Fibroblast of lung (primary cell): ENCODE measurements at places on chromosomes 7 and 10. TPM values are rescaled to one million over a fixed set of nuclear protein-coding genes. Genes with fewer than 3 reads are reported as not detected.

Gene HYAL4
- polyA plus RNA-seq, result not detected in 2 replicates

DNA sequence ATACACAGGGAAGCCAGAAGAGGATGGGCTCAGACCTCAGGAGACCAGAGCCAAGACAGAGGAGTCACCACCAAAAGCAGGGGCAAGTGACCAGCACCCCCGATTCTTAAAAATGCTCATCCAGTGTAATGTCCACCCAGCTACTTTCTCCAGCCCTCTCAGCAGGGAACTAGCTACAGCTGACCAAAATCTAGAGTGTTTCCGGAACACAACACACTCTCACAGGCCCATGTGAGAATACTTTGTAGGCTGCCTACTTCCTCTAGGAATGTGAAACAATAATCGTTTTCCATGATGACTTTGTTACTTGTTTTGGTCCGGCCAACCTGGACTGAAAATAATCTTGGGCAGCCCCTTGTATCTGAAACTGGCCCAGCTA, 14.5 kb downstream of the PSAP start:
- no peak for DNase-seq

DNA sequence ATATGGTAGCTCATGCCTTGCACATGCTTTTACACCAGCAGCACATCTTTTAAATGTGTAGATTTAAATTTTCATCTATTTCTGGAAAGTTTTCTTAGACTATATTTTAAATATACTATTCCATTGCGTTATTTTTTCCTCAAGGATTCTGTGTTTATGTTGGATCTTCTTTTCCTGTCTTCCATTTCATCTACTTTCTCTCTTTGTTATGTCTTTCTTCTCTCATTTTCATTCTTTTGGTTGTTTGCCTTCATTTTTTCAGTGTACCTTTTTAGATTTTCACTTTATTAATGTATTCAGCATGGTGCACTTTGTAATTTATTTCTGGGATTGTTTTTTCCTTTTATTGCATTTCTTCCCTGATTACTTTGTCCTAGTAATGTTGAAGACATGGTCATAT, 329.8 kb downstream of the ADK start:
- DNase-seq, result no peak

DNA sequence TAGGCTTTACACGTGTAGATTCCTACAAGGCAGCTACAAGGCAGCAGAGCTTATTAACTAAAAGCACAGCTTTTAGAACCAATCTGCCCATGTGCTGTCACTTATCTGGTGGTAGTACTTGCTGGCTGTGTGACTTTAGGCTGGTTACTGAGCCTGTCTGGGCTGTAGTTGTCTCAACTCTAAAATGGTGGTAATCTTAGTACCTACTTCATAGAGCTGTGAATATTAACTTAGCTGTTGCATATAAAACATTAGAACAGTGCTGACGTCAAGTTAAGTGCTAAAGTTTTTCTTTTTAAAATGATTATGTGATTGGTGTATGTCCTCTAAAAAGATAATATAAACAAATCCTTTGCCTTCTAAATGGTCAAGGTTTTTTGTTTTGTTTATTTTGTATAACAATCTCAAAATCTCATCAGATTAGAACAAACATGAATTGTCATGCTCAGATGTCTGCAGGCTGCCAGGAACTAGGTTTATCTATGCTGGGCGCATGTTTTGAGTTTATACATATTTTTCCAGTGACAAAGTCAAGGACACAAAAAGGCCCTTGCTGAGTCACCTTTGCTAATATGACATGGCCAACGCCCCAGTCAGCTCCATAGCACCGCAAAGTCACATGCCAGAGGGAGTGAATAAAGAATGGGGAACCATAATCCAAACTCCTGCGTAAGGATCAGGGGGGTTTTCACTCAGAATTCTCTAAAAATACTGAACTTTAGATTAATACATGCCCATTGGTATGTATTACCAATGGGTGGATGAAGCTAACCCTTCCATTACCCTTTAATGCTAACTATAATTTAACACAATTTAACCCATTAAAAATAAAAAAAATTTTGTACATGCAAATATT, 39.8 kb upstream of the ARL4A start:
- peak; percentile 65 for DNase-seq

- DNase-seq, result no peak
These were observed 15.0 kb upstream of the SLK start for GRCh38 chr10:103951942-103952341.

Gene PAPOLB
- 0.01 and 0.02 TPM in 2 replicates for polyA plus RNA-seq

Gene OR6B1
- polyA plus RNA-seq, result not detected in 2 replicates
